ENCODE measurements at places on chromosomes 5 and 9.
A peak's percentile ranks its signal among the peaks of the same experiment; 100 is the strongest.

GRCh38 chr9:120698766-120699165 is 15.5 kb downstream of the MEGF9 start:
- no peak for DNase-seq

- no peak for DNase-seq
Observed at GRCh38 chr5:109347252-109347888, 62.4 kb downstream of the PJA2 start.

GRCh38 chr5:43115968-43116367 is 4.7 kb upstream of the ZNF131 start:
- no peak for DNase-seq

DNA sequence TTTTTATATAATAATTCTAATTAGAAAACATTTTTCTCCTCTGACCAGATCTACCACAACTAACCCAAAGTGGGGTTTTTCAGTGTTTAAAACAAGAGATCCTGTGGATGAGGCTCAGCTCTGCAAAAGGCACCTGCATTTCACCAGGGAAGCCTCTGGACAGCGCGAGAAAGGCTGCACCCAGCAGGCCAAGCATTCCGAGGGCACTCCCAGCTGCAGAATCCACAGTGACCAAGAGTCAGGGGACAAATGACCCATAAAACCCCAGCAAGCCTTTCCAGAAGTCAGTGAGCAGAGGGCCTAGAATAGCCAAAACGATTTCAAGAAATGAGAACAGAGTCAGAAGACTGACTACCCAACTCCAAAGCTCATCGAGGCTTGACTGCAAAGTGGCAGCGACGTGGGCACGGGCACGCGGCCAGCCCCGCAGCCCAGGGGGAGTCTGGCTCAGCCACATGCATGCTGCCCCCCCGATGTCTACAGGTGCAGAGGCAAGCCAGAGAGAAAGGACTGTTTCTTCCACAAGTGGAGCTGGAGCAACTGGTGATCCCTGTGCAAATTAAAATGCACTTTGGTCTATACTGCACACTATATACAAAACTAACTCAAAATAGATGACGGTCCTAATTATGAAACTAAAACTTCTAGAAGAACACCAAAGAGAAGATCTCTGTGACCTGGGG is 26.2 kb downstream of the TPPP start:
- no peak for DNase-seq

GRCh38 chr5:66841264-66841663 is 245.1 kb downstream of the MAST4 start:
- peak; percentile 12 for DNase-seq

- no peak for DNase-seq
Observed at GRCh38 chr9:13770956-13771355, 491.5 kb upstream of the MPDZ start.

- DNase-seq, result peak; percentile 52
Observed at GRCh38 chr5:148443998-148444397, 60.2 kb downstream of the FBXO38 start.

DNA sequence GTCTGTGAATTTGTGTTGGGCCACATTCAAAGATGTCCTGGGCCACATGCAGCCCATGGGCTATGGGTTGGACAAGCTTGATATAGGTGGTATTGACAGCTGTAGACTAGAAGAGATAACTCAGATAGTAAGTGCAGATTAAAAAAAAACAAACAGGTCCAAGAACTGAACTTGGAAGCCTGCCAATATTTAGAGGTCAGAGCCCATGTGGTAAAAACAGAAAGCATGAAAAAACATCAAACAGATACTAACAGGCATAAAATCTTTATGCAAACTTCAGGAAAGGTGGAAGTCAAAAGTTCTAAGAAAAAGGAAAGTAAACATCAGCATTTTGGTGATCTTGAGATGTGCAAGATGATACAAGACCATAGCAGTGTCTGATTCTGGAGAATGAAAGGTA is 155.1 kb upstream of the NR4A3 start:
- DNase-seq, result no peak

DNA sequence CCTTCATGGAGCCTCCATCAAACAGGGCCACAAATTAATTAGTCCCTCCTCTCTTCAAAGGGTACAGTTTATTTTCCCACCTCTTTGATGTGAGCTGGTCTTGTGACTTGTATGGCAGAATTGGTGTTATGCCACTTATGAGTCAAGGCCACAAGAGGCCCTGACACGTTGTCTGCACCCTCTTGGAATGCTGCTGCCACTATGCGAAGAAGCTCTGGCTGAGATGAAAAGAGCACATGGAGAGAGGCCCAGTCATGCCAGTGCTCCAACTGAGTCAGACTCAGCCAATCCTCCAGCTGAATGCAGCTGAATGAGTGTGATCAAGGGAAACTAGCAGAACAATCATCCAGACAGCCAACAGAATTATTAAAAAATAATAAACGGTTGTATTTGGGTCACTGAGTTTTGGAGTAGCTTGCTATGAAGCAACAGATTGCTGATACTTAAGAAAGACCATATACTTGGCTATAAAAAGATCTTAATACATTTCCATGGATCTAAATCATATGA is 128.3 kb downstream of the MARCHF11 start:
- DNase-seq, result no peak

GRCh38 chr5:157469073-157469472 is 9.1 kb downstream of the NIPAL4 start:
- no peak for DNase-seq

DNA sequence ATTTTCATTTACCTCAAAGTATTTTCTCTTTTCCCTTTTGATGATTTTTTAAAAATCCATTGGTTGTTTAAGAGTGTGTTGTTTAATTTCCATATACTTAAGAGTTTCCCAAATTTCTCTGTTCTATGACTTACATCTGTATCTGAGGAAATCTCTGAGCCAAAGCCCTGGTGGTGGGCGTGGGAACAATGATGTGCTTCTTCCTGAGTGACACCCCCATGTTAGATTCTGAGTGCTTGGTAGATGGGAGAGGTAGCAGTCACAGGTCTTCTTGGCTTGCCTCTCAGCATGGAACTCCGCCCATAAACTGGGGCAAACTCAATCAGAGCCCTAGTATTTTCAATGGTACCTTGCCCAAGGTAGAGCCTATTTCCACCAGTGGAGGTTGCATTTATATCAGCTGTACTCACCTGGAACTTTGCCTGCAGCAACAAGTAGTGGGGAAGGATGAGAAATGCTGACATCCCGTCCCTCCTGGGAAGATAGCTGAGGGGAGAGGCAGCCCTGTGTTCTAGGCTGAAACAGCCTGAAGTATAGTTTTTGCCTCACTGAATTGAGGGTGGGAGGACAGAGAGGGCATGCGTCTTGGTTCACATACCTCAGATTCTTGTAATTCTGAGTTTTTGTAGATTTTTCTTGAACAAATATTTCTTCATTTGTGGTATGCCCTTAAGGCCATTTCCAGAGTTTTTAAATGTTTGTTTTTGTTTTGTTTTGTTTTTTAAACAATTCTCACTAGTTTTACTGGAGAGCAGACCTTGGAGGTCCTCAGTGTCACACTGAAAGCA is 26.4 kb downstream of the C9orf43 start:
- DNase-seq, result no peak

- no peak for DNase-seq
Observed at GRCh38 chr5:96928931-96929708, 6.8 kb upstream of the LNPEP start.

- DNase-seq, result peak; percentile 51
Observed at GRCh38 chr5:16666883-16667398, 50.1 kb upstream of the RETREG1 start.

DNA sequence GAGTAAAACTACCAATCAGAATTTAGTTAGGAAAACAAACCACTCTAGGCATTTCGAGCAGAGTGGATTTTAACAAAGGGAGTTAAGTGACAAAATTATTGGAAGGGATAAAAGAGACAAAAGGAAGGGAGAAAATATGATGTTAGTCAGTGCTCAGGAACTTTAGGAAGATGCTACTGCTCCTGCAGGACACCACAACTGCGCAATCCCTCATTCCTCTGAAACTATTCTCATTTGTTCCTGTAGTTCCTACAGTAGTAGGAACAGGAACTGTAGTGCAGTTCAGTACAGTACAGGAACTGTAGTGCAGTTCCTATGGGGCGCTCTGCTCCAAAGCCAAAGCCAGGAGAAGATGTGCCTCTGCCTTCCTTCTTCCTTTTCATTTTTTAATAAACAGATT is 29.9 kb upstream of the MEGF10 start:
- DNase-seq, result no peak

- DNase-seq, result no peak
Observed at GRCh38 chr5:37804401-37804800, 35.4 kb downstream of the GDNF start.

DNA sequence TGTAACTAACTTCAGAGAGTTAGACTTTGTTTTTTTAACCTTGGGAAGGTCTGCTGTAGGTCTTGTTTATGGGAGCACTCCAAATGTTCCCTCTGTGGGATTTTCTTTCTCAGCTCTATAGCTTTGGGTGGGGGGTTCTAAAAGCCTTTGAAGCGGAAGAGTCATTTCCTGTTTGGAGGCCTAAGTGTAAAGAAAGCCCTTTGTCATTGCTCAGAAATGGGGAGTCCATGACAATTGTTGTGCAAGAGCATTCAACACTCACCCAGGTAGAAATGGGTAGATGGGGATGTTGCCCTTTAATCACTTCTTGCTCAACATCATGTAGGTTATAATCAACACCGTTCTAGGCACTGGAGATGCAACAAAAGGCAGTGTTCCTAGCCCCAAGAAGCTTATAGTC is 30.3 kb upstream of the MAST4 start:
- DNase-seq, result no peak

DNA sequence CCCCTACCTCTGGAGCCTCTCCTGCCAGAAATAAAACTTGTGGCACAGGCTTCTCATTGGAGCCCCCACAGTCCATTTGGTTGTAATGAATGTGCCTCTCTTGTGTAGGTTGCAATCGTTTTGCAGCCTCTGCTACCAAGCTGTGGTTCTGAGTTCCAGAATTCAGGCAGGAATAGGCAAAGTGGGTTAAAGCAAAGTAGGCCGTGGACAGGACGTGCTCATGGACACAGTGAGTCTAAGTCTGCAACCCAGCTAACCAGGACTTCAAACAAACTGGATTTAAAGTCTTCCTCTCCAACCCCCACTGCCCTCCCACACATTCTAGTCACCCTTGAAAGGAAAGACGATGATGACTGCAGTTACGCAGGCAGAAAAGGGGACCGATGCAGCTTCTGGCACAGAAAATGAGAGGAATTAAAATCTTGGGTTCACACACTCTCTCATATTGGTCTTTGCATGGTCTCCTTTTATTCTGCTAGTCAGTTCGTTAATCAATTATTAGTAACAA is 260.0 kb downstream of the PIK3R1 start:
- no peak for DNase-seq

DNA sequence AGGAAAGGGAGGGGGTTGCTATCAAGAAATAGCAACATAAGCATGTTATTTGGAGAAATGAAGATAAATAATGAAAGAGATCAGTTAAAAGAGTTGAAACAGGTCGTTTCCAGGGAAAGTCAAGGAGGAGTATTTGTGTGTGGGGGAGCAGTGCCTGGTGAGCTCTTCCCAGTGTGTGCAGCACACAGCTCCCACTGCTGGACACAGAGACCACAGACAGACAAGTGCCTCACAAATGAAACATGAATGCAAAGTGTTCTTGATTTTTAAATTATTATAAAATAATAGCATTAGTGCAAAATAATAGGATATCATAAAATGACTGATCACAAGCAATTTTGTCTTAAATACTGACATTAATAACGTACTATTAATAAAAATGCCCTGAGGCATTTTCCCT is 40.8 kb downstream of the LIFR start:
- no peak for DNase-seq

DNA sequence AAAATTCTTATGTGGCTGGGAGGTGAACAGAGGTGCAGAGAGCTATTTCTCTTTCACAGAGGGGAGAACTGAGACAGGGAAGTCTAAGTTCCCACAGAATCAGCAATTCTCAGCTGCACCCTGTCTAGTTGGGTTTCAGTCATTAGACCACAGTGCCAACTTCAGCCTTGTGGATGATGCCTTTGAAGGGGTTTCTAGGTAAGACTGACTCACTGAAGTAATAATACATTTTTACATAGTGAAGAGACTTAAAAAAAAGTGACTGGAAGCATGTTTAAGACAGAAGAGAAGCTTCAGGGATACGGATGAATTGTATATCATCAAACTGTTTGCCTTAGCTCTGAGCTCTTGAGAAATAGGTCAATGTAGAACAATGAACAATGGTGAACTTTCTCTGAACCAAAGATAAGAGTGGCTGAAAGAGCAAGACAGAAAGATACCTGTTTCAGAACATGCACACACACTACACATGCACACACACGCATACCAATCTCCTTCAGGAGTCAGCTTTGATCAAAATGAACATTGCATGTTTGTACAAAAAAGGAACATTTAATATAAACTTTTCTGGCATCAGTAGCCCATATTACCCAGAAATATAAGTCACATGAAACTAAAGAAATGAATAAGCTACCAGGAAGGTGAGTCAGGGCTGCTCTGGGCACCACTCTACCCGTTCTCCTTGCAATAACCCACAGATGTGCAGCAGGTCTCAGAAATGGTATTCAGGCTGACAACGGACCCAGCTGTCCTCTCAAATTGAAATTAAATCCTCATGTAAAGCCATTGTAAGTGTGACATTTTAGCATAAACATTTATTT is 12.6 kb upstream of the FYB1 start:
- peak; percentile 81 for DNase-seq

GRCh38 chr5:139847790-139848507 is 52.3 kb downstream of the PSD2 start:
- DNase-seq, result peak; percentile 79

- no peak for DNase-seq
Observed at GRCh38 chr9:90552317-90552716, 90.3 kb downstream of the DIRAS2 start.

GRCh38 chr9:93317495-93318094 is 133.7 kb downstream of the WNK2 start:
- no peak for DNase-seq

DNA sequence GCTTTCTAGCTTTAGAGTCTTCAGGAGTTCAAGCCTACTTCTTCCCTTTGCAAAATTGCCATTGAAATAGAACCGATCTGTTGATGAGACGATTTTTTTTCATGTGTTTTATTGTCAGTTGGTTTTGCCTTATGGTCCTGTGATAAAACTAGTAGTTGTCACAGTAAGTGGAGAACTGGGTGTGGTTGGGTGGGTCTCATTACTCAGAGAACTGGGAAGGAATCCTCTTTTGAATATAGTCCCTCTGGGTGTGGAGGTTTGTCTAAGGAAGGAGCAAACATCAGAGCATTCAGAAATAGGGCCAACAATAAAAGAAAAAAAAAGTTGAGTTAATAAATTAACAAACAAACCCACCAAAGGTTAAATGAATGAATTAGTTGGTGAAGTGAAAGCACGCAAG is 69.0 kb downstream of the ALDH1A1 start:
- DNase-seq, result no peak

DNA sequence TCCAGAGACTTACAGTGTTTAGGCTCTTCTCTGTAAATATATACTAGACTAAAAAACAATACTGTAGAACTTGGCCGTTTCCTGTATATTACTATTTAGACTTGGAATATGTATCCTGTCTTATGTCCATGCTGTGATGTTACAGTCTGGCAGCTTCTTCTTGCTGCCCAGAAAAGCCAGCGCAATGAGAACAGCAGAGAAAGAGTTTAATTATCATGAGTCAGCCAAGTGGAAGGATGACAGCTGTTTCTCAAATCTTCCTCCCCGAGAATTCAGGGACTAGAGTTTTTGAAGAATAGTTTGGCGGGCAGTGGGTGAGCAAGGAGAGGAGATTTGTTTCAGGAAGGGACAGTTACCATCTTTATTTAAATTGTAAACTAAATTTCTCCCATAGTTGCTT is 37.5 kb downstream of the NAA35 start:
- DNase-seq, result no peak

- DNase-seq, result no peak
Observed at GRCh38 chr5:61817472-61818326, 485.6 kb downstream of the ZSWIM6 start.
